Omental fat pad (tissue), 4 donors: ENCODE measurements at places on chromosomes 5 and 9.

DNA sequence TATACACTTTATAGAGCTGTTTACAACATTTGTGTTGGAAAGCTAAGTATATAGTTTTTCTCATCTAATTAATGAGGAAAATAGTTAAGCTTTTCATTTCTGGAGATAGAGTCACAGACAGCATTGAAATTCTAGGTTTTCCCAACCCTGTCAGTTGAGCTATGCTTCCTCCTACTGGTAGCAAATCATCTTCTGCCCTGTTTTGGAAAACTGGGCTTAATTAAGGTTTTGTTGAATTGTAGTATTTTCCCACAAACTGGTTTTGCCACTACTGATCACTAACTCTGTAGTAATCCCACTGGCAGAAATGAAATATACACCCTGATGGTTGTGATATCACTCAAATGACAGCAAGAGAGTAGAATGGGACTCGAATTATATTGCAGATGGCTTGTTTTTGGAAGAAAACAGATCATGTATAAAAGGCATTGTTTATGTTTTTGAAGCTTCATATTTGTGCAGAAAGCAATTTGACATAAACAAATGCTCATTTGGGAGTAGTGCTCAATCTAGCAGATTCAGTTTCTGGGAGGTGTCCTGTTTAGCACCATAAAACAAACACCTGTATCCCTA lies 46.6 kb downstream of the CD180 start:
- DNase-seq: no peak

DNA sequence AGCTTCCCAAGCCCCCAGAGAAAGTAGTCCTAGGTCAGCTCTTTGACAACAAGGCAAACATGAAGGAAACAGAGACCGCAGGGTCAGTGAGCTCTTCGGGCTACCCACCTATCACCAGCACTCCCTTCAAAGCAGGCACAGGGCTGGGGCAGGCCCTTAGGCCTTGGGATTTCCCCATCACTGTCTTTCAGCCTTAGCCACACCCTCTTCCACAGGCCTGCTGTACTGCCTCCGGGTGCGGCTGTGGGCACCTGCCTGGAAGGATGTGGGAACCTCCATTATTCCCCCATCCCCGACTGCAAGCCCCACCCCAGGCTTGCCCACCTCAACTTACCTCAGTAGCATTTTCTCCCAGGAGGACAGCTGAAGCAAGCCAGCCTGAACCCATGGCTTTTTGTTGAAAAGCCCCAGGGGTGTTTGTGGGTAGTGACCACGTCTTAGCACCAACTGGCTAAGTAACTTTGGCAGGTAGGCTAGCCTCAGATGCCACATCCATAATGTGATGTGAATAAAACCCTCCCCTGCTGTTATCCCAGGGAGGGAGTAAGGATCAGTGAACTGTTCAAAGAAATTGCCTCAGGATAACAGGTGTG lies 100.2 kb downstream of the PIK3R1 start:
- DNase-seq: no peak

- DNase-seq: no peak
Measured at GRCh38 chr9:107034831-107035230, 171.9 kb downstream of the ZNF462 start.

DNA sequence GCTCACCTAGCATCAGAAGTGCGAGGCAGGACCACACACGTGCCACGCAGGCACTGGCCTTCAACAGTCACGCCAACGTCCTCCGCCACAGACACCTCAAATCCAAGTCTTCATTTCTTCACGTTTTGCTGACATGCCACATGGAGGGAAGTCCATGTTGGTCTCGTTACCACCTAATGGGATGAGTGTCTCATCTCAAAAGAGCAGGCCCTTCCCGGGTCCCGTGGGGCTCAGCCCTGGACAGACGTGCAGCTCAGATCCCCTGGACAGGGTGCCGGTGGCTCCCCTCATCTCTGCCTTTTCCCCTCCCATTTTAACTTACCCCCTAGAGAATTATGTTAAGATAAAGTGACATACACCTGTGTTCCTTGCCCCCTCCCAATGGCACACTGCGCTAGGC lies 76.8 kb downstream of the MRPL36 start:
- DNase-seq: no peak

DNA sequence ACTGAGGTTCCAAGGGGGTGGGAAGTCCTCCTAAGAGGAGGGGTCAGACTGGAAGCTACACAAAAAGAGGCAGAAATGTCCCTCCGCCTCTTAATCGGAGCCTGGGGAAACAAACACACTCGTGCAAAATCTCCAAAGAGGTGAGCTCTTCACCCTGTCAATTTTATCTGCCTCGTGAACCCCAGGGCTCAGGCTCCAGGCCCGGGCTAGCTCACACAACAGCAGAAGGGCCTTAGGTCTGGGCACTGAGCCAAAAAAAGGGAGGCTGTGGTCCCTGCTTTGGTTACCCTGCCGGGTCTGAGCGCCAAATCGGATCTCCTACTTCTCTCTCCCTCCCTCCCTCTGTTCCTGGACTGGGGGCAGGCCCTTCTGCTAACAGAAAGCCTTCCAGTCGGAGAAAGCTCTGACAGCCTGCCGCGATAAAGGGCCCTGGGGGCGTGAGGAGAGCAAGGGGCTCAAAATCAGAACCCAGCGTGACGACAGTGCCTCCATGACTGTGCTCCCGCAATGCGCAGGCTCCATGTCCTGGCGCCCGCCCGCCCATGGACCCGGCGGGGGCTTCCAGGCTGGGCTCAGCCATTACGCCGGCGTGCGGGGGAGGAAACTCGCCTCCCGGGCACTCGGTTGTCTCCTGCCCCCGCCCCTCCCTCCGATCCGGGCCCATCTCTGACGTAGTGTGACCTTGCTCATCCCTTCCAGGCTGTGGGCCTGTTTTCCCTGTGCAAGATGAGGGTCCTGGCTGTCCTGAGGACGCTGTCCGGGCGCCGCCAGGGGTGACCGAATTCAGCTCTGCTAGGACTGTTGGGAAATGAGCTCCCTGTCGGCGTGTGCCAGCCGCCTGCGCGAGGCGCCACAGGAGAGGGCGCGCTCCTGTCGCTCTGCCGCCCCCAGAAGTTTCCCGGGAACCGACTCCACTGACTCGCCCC lies 865 bp upstream of the SLC22A4 start:
- peak; percentile 77 for DNase-seq

DNA sequence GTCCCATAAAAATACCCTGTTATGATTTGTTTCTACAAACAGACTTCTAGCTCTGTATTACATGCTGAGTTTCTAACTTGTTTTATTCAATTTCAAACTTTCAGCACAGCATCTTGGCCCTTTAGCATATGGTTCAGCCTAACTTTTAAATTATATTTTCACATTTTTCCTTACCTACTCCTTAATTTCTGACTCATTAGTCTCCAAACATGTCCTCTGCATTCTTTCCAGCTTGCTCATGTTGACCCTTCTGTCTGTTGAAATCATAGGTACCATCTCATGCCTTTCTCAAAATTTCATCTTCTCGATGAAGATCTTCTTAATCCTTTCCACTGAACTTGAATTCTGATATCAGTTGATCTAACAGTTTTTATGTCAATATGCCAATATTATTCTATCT lies 200.9 kb upstream of the RIOK2 start:
- no peak for DNase-seq

DNA sequence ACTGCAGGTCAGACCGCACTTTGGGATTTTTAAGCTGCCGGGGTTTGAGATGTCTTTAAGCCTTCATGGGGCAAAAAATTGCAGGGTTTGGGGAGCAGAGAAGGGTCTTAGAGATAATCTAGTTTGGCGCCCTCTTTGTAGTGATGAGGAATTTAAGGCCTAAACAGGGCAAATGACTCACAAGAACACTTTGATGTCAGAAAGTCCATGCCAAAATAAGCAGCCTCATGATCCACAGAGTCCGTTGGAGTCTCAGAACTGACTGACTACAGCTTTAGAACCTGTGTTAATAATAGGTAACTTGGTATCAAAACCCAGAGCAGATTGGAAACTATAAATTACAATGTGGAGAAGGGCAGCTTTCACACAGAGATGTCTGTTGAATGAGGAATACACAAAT lies 35.9 kb upstream of the PTGS1 start:
- no peak for DNase-seq

GRCh38 chr9:71630377-71630995 lies 137.8 kb downstream of the CEMIP2 start:
- no peak for DNase-seq

DNA sequence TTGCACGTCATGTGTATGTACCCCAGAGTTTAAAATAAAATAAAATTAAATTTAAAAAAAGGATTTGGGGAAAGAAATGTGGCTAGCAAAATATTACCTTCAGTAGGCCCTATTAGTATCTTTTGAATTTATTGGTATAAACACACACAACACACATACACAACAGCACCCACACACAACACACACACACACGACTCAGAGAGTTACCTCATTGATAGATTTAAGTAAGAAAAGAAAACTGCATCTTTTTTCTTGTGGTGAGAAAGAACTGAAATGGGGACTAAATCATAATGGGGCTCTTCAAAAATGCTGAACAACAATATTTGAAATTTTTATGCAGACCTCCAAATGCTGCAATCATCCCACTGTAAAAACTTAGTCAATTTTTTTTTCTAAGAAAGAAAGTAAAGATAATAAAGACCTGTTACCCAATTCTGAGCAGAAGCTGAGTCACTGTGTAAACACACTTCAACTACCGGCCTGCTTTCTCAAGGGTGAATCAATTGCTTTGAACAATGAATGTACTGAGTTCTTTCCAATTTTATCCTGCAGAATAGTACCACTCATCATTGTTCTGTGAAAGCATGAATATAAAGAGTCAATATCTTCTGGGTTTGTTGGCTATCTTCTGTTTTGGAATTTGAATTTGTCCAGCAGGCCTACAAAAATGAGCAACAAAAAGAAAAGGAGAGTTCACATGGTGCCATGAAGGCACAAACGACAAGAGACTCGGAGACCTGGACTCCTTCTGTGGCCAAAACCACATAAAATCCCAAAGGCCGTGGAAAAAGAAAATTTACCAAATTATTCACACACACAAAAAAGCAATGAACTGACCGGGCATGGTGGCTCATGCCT lies 57.9 kb upstream of the CCNG1 start:
- DNase-seq: no peak

DNA sequence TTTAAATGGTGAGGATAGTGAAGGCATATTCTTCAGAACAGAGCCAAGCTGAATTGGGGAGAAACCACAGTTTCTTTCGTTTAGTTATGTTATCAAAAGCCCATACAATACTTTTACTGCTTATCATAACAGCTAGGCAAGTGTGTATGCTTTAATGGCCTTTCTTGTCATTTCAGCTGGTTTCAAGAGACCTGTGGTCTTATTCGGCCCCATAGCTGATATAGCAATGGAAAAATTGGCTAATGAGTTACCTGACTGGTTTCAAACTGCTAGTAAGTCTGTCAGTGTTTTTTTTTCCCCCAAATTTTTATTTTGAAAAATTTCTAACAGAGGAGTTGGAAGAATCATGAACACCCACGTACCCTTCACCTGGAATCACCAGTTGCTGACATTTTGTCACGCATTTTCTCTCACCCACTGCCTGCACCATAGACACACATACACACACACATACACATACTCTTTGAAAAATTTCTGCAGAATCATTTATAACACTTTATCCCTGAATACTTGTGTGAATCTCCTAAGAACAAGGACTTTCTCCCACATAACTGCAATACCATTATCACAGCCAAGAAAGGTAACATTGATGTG lies 63.7 kb downstream of the TJP2 start:
- no peak for DNase-seq

DNA sequence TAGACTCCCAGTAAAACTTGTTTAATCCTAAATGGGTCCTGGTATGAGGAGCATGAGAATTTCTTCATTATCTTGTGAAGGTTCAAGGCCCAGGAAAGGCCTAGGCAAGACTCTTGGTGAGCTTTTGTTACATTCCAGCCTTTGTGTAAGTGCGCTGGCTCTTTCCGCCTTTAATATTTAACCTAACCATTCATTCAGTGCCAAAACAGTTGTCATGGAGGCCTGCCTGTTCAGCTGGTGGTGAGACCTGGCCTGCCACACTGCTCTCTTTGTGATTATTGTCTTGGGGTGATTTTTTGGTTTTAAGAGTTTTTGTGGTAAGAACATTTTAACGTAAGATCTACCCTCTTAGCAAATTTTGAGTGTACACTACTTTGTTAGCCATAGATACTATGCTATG lies 127.5 kb upstream of the WWC1 start:
- no peak for DNase-seq

DNA sequence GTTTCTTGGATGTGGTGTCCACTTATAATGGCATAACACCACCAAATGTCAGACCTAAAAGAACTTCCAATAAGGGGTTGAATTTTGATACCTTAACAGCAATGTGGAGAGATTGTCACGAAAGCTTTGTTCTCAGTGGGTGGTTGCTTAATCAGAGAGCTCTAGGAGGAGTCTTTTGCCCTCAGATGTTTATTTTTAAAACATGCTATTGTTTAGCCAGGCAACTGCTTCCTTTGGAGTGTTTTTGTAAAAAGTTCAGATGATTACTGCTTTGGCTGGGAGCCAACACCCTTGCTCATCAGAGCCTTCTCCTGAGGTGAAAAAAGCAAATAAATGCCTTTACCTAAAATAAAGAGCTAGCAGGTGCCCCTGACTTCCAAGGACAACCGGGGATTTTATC lies 65.0 kb downstream of the SLC1A1 start:
- no peak for DNase-seq

GRCh38 chr5:160471761-160472160 lies 50.1 kb downstream of the PTTG1 start:
- DNase-seq: no peak

- DNase-seq: no peak
Measured at GRCh38 chr5:146825033-146825432, 53.5 kb downstream of the PPP2R2B start.

GRCh38 chr9:131407717-131408195 lies 13.9 kb downstream of the PRRC2B start:
- no peak for DNase-seq

DNA sequence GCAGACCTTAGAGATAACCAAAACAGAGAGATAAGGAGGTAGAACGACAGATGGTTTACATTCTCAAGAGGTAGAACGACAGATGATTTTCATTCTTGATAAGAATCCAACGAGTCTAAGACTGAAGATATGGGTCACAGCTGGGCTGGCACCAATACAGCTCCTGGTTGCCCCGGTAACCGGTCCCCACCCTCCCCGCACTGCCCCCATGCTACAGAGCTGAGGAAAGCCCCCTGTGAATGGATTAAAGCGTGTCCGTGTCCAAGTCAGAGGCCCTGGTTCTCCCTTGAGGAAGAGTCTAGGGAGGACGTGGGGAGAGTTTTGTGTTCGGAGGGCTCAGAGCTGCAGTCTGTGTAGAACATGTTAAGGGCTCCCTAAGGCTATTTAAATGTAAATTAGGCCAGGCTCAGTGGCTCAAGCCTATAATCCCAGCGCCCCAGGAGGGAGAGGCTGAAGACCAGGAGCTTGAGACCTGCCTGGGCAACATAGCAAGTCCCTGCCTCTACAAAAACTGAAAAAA lies 8.1 kb downstream of the IDNK start:
- DNase-seq: no peak

- DNase-seq: no peak
Measured at GRCh38 chr9:19114680-19115270, 12.1 kb upstream of the HAUS6 start.

- no peak for DNase-seq
Measured at GRCh38 chr9:137253717-137254623, 1.2 kb upstream of the NELFB start.

GRCh38 chr5:135461481-135462151 lies 9.5 kb upstream of the TIFAB start:
- no peak for DNase-seq
